ENCODE measurements at places on chromosomes 1 and 21. TPM values are rescaled to one million over a fixed set of nuclear protein-coding genes. Genes with fewer than 3 reads are reported as not detected.

- DNase-seq = no peak
Measured at GRCh38 chr1:24300971-24301784, 18.0 kb upstream of the GRHL3 start.

The INAVA gene
- 0.36 TPM for total RNA-seq

- DNase-seq = no peak
Measured at GRCh38 chr1:235500971-235501540, 3.2 kb downstream of the B3GALNT2 start.

GRCh38 chr1:224045556-224045955, 68.4 kb upstream of the FBXO28 start:
- DNase-seq = peak; percentile 49

DNA sequence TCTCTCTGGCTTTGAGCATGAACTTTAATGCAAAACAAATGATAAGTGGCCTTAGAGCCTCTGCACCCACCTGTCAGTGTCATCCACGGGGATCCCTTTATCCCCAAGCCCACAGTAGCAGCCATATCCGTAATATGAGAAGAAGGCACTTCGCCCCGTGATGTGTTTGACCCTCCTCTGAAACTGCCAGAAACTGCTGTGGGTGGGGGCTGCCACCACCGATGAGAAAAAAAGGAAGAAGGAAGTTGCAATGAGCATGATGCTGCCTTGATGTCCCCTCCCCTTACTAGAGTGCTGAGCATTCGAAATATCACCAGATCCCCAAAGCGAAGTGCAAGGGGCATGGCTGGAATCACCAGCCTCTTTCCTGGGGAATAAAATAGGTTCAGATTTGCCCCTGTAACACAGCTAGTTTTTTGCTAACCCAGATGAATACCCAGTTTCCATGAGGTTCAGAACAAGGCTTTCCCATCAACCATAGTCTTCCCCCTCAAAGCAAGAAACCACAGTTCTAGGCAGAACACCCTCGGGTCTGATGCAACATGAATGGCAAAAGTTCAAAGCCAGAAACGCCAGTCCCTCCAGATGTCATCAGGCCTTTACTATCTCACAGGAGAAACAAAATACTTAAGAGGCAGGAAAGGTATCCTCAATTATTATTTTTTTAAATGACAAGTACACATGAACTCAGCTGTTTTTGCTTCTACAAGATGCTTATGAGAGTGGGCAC, 10.8 kb upstream of the UBXN10 start:
- peak; percentile 88 for DNase-seq

- DNase-seq = no peak
Measured at GRCh38 chr1:8970870-8971337, 25.2 kb downstream of the CA6 start.

GRCh38 chr1:235990330-235990795, 74.5 kb downstream of the NID1 start:
- DNase-seq = peak; percentile 92

- no peak for DNase-seq
Measured at GRCh38 chr1:7103874-7104273, 318.6 kb downstream of the CAMTA1 start.

DNA sequence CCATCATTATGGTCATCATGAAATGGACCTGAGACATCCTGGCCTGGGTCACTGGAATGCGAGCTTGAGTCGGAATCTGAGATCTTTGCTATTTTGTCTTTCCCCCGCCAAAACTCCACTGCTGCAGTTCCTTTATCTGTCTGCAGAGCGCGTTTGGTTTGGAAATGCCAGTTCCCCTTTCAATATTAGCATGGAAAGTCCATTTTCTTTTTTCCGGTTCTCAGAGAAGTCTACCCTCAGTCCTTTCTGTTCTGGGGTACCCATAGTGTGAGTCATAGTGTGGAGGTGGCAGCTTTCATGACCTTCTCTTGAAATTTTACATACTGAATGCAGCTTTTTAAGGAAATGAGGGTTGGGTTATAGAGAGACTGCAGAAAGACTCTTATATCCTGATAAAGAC, 14.6 kb downstream of the CACNA1E start:
- DNase-seq = no peak

- no peak for DNase-seq
Measured at GRCh38 chr1:100037656-100037926, 67.8 kb downstream of the SLC35A3 start.

The ATPAF1 gene
- total RNA-seq = 53.6 TPM

DNA sequence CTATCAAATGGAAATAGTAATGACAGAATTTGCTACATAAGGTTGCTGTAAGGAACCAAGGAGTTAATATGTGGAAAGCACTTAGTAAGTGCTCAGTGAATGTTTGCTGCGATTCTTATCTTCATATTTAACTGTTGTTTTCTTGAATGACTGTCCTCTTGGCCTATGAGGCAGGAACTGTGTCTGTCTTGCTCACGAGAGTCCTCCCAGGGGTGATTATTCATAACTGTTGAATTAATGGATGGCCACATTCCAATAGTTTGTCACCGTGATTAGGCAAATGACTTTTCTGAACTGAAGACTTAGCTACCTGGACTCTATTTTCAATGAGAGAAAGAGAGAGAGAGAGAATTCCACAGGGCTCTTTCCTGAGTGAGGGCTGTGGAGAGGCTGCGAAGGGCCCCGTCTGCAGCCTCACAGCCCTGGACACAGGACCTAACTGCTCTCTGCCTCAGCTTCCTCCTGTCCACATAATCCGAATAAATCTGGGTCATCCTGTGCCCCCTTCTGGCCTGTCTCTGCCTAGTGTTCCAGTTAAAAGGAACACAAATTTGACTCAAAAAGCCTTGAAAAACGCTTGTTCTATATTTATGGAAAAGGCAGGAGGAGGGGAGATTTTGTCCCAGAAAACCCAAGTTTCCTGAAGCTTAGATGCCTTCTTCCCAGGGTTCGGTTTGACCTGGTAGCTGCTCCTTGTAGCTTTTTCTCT, 8.5 kb downstream of the EDN2 start:
- peak; percentile 69 for DNase-seq

The OR6N1 gene
- not detected for total RNA-seq

The ATF3 gene
- 3.2 TPM for total RNA-seq

DNA sequence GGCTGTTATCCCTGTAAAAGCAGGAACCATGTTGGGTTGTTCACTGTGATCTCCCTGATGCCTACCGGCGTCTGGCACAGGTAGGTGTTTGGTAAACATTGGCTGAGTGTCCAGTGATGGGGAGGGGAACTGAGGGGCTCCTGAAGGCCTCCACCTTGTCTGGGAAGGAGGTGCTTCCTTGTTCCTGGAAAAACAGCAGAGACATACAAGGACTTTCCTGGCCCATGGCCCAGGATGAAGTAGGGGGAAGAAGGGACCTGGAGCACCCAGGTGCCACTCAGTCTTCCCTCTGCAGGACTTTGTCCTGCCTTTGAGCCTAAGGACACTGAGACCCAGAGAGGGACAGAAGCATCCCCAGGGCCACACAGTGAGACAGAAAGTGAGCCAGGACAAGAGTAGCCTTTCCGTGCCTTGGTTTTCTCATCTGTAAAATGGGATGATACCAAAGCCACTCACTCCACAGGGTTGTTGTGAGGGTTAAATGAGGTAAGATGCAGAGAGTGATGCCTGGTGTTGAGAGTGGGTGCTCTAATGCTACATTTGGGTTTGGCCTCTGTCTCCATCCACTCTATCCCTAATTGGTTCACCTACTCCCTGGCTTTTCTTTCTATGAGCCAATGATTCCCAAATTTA, 6.1 kb upstream of the HEYL start:
- no peak for DNase-seq

DNA sequence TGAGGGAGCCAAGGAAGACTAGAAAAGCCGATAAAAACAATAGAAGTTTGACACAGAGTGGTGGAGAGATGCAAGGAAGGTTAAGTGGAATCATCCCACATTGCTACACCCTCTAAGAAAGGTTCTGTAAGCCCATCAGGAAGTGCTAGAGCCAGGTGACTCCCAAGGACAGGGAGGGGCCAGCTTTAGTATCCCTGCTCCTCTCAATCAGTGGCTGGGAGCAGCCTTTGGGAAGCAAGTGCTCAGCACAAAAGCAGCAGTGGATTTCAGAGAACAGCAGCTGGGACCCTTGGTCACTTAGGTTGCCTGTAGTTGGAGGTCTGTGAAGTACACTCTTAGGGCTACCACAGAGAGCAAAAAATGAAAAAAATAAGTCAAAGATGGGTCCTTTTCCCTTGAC, 42.5 kb downstream of the NME7 start:
- no peak for DNase-seq

The SLAMF6 gene
- not detected for total RNA-seq

DNA sequence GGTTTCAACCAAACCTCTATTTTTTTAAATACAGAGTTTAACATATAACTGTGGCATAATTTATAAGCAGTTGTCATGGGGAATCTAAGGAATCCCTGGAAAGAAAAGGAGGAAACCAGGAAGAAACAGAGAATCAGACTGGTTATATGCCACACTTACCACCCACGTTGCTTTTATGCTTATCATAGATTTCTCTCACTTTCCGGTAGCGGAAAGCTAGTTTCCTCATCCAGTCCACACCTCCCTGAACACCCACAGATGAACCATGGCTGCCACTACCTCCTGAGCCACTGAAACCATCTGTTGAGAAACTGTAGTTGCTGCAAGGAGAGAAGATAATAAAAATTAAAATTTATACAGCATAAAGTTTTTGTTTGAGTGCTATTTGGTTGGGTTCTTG, 33.5 kb downstream of the XKR8 start:
- no peak for DNase-seq

The SELE gene
- total RNA-seq = not detected

The TTC24 gene
- total RNA-seq = not detected

DNA sequence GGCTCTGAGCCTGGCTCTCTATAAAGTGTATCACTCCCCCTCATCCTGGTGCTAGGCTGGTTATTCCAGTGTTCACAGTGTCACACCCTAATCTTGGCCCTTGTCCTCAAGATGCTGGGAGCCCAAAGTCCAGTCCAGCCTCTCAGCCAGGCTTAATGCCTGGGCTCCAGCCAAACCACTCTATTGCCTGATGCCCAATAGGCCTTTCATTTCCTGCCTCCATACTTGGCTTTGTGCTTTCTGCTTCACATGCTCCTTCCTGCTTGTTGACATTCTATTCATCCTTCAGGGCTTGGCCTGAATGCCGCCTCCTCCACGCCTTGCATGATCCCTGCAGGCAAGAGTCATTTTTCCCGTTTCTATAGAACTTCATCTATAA, 1.7 kb downstream of the KLHDC8A start:
- DNase-seq = no peak

DNA sequence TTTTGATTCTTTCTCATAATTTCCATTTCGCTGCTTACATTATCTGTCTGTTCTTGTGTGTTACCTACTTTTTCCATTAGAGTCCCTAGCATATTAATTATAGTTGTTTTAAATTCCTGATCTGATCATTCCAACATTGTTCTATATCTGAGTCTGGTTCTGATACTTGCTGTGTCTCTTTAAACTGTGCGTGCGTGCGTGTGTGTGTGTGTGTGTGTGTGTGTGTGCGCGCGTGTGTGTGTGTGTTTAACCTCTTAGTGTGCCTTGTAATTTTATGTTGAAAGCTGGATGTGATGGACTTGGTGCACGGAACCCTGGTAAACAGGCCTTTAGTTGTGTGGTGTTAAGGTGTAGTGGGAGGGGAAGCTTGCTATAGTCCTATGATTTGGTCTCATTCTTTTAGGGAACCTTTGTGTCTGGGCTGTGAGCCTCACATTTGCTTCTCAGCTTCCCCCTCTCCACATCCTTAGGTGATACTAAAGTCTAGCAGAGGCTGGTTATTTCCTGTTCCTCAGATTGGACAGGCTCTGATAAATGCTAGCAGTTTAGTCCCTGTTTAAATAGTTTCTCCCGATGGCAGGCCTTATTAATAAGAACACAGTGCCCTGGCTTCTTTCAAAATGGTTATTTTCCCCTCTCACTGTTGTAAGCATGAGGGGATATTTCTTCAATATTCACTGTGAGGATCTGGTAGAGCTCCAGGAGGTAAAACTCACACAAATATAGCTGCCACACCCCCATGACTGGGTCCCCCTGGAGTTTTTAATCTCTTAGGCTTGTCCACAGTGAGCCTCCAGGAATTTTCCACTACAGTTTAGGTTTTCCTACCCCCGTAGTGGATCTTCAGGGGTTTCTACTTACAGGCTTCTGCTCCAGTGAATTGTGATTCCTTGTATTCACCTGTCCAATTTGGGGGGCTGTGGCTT, 118.3 kb downstream of the GALNT2 start:
- no peak for DNase-seq

DNA sequence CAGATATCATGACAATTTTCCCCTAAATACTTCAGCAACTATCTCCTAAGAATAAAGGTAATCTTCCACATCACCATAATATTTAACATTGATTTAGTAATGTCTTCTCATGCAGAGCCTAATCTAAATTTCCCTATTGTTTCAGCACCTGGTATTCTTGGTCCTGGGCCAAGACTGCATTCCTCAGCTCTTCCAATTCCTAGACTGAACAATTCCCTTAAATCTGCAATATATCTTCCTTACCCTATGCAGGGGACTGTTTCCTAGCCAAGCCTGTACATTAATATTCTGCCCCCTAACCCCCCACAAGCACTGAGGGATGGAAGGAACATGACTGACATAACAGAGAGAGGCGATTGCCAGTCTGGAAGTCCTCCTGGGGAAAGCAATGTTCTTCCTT, 28.7 kb upstream of the DISP1 start:
- no peak for DNase-seq

- DNase-seq = peak; percentile 73
Measured at GRCh38 chr1:65525266-65526048, 105.0 kb downstream of the LEPR start.

- DNase-seq = no peak
Measured at GRCh38 chr21:25328736-25329135, 278.5 kb downstream of the MRPL39 start.

GRCh38 chr1:93751377-93752250, 70.0 kb upstream of the BCAR3 start:
- no peak for DNase-seq

The KRTAP13-2 gene
- total RNA-seq = not detected

DNA sequence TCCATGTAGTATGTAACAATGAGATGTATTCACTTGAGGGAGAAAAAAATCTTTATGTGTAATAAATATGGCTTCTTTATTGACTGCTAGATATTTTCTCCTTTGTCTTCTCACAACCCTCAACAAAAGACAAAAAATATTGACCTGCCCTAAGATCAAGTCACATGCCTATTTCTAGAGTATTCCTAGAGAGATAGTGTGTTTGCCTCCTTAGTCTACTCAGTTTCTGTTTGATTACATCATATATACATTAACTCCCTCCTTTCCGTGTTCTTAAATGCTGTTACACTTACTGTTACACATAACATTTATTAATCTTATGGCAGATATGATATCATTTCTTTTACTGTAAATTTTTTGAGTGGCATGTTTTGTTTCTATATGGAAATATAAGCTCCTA, 281.6 kb upstream of the RGS18 start:
- DNase-seq = no peak

The GLIS1 gene
- 2.4 TPM for total RNA-seq
